NCI-H1436 treated with DMSO at 0.1 percent for 48 hours (cell line): ENCODE measurements at places on chromosomes 4 and X.
A peak's percentile ranks its signal among the peaks of the same experiment; 100 is the strongest.

- DNase-seq: no peak
Observed at GRCh38 chrX:50606300-50606950, 135.8 kb upstream of the DGKK start.

DNA sequence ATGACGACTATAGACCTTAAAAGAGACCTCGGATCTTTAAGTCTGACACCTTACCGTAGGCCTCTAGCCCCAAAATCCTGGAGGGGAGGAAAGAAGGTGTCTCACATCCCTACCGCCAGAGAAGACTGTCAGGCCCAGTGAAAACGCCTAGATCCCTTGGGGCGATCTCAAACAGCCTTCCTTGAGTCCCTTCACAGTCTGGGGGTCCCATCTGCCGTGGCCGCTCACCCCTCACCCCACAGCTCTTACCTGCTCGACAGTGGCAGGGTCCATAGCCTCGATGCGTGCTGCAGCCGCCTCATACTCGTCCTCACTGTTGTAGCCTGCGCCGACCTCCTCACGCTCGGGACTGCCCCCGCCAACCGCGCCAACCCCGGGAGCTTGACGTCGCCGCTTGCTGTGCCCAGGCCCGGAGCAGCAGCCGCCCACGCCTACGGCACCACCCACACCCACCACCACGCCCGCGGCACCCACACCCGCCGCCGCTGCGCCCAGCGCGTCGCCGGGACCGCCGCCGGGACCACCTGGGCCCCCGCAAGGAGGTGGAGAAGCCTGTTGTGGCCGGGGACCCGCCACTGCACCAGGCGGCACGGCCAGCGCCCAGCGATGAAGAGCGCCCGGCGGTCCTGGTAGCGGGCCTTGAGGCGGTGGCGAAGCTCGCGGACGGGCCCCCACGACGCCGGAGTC lies 536 bp downstream of the OTUD5 start:
- no peak for DNase-seq

GRCh38 chrX:1273896-1274295 lies 5.3 kb downstream of the CSF2RA start:
- no peak for DNase-seq

DNA sequence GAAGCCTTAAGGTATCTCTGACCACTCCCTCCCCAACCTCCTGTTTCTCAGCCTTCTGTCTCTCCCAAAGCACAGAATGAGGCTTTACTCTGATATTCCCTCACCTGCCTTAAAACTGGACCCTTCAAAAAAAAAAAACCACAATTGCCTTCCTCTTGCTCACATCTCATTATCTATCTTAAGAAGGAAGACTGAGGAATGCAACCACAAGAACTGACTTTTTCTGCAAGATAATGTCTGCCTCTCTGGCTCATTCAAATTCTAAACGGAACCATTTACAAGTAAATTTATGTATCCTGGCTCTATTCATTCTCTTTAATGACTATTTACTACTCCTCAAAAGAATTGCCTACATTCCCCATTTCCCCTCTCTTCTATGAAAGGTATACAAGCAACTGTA lies 545.5 kb upstream of the HTR2C start:
- no peak for DNase-seq

- peak; percentile 37 for DNase-seq
Observed at GRCh38 chr4:112973750-112974251, 75.7 kb upstream of the ANK2 start.

DNA sequence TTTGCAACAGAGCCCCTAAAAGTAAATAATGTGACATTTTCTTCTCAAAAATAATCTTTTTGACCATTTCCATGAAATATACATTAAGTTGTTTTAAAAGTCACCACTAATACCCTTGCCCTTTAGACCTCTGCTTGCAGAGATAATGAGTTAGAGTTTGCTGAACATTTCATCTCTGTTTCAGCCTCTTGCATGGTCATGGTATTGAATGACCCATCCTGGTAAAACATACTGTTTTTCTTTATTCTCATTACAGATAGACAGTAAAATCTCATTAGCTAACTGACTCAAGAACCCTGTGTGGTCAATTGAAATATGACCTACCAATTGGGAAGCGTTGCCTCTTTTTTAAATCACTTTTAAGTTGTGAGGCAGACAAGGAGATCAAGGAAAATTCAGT lies 916.7 kb downstream of the PDHA2 start:
- DNase-seq: no peak

DNA sequence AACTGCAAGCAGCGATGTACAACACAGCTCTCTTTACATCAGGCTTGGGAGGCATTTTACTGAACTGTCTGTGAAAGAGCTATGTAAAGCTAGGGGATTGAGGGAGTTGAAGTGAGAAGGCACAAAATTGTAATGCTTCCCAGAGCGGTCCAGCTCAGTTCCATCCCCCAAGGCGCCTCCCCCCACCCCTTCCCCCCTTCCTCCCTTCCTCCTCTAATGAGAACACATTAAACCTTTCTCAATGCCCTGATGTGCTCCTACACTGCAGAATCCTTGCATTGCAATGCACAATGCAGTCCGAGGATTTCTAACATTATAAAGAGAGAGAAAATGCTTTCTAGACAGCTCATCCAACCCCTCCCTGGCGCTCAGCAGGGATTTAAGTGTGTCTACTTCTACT lies 73.9 kb downstream of the CXXC4 start:
- no peak for DNase-seq

- no peak for DNase-seq
Observed at GRCh38 chrX:133815496-133815895, 169.9 kb downstream of the GPC3 start.

DNA sequence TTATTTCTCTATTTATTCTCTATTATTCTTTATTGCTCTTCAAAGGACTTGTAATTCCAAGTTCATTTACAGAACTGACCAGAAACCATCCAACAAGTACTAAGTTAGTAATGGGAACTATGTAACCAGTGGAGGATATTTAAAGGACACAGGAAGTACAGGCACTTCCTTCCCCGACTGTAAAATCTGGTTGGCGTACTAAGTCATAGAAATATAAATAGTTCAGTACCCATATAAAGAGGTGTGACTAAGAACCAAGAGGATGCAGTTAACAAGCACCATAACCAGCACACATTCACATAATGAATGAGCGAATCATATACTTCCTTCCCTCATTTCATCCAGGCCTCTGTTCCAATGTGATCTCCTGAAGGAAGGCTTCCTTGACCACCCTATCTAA lies 3.6 kb upstream of the EIF4E start:
- DNase-seq: no peak

DNA sequence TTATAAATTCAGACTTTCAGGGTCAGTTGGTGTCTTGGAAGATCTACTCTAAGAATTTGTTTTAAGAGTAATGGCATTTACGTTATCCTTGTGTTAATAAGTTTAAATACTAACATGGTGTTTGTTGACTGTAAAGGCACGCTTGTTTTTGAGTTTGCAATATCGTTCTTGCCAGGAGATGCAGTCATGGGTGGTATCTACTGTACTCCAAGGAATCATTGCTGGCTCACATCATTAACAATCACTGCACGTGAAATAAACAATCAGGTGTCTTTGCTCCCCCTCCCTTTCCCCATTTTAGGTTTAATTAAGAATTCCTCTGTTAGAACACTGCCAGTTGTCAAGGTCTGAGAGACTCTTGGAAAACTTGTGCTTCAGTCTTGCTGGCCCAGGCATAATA lies 1.6 kb downstream of the HHIP start:
- no peak for DNase-seq

- no peak for DNase-seq
Observed at GRCh38 chr4:66639361-66639760, 905.9 kb downstream of the CENPC start.

DNA sequence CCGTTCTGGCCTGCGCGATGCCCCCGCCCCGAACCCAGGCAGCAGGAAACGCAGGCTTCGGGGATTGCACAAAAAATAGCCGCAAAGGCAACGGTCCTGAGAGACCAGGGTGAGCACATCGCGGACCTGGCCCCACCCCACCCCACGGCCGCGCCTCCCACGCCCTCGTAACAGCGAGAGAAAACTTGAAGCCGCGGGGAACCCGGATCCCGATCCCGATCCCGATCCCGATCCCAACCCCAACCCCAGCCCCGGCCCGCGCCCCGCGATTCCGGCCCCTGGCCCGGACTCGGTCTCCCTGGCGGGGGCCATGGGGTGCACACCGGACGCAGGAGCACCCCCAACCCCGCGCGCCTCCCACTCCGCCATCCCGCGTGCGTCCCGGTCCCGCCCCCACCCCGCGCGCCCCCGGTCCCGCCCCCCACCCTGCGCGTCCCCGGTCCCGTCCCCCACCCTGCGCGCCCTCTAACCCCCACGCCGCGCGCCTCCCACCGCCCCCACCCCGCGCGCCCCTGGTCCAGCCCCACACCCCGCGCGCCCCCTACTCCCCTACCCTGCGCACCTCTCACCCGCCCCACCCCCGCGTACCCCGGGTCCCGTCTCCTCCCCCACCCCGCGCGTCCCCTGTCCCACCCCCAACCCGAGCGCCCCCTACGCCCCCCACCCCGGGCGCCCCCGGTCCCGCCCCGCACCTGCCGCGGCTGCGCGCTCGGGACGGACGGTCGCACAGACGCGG lies 29.0 kb downstream of the NOP14 start:
- DNase-seq: no peak

DNA sequence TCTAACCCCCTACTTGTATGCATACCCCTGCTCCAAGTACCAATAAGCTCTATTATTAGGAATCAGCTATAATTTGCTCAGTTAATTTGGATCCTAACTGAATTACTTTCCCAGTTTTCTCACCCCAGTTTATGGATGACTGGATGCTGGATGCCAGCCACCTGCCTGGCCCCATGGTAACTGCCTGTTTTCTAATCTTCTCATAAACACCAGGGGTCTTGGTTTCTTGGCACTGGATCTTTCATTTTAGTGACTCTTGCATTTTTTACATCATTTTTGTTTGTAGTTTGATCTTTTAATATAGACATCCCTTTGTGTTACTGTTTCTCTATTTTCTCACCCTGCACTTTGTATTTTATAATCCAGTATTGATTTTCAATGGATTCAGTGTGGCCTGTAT lies 246.8 kb downstream of the ADGRL3 start:
- no peak for DNase-seq

- no peak for DNase-seq
Observed at GRCh38 chr4:41844327-41844726, 90.9 kb upstream of the TMEM33 start.

DNA sequence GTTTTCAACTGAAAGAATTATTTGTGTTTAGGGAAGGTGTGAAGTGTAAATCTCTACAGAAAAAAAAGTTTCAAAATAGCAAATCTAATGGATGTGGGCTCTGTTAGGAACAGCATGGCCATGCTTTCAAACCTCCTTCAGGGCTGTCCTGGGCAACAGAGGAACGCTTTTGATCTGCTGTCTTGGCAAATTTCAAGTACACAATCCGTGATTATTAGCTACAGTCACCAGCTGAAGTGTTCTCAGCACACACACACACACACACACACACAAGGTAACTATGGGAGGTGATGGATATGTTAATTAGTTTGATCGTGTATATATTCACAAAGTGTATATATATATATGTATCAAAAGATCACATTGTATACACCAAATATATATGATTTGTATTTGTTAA lies 40.5 kb upstream of the HELT start:
- DNase-seq: no peak

GRCh38 chr4:147136310-147136709 lies 190.6 kb upstream of the TTC29 start:
- DNase-seq: no peak

DNA sequence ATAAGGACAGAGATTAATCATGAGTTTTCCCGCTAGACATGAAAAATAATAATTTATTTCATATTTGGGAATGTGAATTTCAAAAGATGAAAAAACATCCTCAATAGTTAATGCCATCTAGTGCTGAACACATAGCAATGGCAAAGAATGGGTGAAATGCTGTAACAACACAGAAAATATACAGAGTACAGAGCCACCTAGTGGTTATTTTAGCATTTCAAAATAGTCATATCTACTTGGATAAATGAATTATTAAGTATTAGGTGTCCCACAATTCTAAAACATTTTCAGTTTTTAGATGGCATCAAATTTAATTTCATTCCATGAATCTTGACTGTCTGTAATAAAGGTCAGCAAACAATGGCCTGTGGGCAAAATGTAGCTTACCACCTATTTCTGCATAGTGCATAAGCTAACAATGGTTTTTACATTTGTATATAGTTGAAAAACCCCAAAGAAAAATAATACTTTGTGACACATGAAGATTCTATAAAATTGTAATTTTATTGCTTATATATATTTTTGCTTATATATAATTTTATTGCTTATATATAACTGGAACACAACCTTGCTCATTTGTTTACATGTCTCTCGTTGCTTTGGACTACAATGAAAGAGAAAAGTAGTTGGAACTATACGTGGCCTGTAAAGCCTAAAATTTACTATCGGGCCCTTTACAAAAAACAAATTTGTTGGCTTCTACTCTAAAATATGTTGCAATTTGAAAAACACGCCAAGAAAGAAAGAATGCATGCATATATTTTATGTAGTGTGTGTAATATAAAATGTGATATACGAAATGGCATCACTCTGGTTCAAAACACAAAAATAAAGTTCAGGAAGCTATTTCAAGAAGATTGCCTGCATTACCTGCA lies 99.1 kb upstream of the FAM47C start:
- no peak for DNase-seq

DNA sequence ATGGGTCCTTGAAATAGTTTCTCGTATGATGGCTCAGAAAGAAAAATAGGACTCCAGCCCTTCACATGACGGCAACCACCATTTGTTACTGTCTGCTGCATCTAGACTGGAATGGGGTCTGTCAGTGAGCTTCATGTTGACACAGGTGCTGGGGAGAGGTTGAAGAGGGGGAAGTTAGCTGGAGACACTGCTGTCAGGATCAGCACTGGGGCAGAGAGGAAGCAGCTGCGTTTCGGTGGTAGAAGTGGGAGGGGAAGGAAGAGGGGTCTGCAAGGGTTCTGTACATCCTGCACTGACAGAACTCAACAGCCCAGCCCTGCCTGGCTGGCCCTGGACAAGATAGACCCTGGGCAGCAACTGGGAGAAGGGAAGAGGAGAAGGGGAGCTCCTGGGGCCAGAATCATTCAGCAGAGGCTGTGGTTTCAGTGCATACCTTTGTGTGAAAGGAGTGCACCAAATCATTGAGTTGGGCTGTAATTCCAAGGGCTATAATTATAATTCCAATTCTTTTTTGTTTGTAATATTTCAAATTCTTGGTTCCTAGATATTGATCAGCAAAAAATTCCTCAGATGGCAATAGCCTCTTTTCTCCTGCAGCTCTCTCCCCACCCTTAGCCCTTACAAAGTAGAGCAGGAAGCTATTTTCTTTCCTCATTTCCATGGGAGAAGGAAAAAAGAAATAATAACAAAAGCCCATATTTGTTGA lies 119.4 kb upstream of the C1GALT1C1 start:
- peak; percentile 43 for DNase-seq

- DNase-seq: no peak
Observed at GRCh38 chr4:7638489-7638888, 203.8 kb upstream of the PSAPL1 start.

GRCh38 chrX:68403038-68403437 lies 30.3 kb downstream of the OPHN1 start:
- no peak for DNase-seq

GRCh38 chr4:139530833-139531427 lies 25.1 kb downstream of the SETD7 start:
- DNase-seq: no peak

DNA sequence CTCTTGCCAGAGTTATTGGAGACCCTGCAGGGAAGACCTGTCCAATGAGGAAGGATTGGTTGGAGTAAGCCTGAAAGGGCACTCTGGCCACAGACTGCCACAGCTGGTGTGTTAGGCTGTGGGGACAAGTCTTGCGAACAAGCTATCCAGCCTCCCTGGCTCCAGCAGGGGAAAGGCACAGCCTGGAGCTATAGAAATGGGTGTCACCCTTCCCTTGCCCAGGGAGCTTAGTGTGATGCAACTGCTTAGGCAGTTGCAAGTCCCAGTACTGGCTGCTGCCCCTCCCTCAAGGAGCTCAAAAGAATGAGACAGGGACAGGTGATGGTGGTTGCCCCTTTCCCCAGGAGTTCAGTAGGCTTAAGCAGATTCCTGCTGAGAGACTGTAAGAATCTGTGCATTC lies 165.7 kb upstream of the CT83 start:
- no peak for DNase-seq
